HuH-7.5 (cell line): ENCODE measurements at places on chromosomes 1 and 21.
A peak's percentile ranks its signal among the peaks of the same experiment; 100 is the strongest.

DNA sequence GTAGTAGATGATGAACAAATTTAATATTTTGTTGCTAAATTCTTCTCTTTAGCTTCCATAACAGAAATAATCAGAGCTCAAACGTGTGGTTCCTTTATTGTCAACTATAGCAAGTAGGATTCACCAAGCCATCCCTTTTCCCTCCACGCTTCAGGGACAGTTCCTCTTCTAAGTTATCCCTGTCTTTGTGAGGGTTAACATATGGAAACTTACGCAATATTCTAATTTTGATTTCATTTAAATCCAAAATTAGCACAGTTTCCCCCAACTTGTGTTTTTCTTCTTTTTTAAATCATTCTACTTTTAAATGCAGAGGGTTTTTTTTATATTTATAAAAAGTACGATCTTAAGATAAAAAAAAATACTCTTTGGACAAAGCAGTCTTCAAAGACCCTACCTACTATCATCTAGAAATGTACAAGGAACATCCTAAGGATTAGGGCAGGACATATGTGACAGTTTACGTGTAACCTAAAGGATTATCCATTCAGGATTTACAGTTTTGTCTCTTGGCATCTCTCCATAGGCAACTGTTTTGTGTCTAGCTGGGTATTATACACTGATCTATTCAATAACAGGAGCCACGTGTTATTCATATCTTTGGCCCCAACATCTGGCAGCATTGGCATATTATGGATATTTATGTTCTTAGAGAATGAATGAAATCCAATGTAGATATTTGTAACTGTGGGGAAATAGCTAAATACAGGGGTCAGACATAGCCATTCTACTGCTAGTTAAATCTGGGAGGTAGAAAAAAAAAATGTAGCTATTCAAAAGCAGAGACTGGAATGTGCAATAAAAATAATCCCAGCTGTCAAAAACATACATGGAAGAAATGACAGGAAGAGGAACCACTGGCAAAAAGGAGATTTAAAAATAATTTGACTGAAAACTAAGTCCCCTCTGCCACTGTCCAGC lies 272.9 kb downstream of the NEGR1 start:
- no peak for DNase-seq

GRCh38 chr1:205959789-205960188 lies 16.5 kb upstream of the SLC26A9 start:
- no peak for DNase-seq

DNA sequence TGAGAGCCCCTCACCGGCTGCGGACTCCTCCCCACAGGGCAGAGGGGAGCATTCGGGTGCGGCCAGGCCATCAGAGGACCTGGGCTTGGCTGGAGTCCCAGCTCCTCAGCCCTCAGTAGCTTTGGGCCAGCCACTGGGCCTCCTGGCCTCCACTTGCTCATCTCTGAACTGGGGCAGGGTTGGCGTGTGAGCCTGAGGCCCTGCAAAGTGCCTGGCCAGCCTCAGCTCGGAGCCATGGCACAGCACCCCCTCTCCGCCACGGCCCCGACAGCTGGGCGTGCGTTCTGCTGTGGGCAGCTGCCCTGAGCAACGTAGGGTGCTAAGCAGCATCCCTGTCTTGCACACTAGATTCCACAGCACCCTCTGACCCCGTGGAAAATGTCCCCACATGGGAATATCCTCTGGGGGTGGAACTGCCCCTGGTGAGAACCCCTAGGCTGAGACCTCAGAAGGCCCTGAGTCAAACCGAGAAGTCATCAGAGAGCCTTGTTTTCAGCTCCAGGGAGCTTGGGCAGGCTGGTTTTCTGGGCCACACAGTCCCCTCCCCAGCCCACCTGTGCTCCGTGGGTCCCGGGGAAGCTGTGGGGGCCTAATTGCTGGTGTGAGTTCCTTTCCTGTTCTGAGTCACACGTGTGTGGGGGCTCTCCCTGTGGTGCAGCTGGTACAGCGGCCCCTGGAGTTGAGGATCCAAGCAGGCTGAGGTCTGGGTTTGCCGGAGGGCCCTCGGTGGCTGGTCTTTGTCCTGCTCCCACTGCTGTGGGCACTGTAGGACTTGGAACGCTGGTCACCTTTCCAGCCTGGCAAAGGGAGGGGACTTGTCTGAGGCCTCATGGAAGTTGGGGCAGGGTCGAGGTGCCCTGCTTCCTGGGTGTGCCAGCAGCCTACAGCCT lies 24.5 kb downstream of the TP73 start:
- DNase-seq = no peak

DNA sequence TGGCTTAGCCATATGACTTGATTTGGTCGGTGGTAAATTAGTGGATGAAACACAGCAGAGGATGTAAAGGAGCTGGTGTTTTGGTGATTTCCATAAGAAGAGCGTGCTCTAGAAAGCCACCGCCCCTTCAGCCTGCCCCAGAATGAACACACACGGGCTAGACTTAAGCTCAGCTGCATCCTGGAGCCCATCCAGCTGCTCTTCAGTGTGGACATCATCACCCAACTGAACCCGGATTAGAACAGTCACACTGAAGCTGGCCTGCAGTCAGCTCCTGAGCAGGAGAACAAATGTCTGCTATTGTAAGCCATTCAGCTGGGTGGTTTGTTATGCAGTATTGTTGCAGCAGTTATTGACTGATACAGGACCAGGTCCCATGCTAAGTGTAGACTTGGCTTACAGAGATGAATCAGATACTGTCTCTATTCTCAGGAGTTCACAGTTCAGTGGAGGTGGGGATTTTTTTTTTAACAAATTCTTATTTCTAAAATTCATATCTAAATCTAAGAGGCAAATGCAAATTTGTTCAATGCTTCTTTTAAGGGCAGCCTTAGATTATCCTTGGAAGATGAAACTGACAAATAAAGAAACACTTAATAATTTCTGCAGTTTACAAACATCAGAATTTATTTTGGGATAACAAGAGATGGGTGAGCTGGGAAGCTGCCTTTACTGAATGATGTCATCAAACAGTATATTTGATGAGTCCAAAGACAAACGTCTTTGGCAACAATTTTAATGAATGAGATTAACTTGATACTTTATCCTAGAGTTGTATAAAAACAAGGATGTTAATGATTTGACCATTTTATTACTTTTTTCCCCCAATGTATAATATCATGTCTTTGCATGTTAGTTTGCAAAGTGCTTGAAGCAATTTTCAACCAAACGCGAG lies 251.2 kb downstream of the TRABD2B start:
- DNase-seq = no peak

DNA sequence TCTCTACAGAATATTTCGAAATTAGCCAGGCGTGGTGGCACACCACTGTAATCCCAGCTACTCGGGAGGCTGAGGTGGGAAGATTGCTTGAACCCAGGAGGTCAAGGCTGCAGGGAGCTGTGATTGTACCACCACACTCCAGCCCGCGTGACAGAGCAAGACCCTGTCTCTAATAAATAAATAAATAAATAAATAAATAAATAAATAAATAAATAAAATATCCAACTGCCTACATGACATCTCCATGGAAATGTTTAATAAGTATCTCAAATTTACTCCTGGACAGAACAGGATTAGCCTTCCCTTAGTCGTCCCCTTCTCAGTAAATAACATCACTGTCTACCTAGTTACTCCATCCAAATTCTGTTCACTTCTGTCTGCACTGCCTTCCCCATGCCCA lies 29.0 kb upstream of the KCNN3 start:
- DNase-seq = no peak

DNA sequence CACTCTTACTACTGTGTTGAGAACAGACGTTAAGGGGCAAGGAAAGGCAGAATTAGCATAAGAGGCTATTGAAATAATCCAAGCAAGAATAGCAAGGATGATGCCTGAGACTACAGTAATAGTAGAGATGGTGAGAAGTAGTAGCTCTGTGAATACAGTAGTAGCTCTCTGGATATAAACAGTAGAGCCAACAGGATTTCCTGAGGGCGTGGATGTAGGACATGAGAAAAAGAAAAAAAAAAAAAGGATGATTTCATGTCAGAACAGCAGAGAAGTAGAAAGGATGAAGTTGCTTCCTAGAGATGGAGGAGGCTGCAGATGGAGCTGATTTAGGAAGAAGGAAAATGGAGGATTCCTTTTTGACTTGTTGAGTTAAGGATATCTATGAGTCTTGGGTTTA lies 112.3 kb downstream of the OMA1 start:
- DNase-seq = no peak

DNA sequence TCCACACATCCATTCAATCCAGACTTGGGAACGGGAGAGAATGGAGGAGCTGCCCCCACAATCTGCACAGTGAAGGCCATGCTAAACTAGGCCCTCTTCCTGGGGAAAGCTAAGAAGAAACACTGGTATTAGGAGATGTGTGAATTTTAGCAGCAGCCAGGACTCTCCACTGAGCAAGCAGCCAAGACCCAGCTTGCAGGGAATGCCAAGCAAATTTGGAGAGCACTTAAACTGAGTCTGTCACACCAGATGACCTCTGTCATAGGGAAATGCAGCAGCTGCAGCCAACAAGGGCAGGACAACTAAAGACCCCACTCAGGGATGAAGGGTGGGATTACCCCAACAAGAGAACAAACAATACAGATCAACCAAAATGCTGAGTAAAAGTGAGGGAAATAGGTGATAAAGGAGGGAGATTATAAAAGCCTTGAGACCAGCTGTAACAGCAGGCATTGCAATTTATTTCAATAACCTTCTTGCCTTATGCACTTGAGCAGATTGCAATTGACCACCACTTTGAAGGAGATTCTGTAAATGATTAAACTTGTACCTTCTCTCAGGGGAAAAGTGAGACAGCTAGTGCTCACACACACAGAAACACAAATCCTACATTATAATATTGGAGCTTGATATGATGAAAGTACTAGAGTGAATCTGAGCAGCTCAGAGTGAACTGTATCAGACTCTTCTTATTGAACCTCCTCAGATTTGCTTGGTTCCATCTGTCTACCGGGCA lies 2.5 kb upstream of the CLCA1 start:
- DNase-seq = no peak

DNA sequence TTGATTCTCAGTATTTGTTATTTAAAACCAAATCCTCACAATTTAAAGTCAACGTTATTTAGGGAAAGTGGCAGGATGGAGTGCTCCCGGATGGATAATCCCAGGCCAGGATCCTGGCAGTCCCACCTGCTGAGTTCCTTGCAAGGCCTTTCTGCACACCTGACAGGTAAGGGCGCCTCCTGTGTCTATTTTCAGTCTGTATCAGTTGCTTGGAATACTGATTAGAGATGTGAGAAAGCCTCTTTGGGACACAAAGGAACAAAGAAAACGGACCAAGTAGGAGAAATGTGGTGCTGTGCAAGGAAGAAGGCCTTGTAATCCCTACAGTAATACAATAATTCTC lies 12.2 kb downstream of the STYXL2 start:
- DNase-seq = no peak

DNA sequence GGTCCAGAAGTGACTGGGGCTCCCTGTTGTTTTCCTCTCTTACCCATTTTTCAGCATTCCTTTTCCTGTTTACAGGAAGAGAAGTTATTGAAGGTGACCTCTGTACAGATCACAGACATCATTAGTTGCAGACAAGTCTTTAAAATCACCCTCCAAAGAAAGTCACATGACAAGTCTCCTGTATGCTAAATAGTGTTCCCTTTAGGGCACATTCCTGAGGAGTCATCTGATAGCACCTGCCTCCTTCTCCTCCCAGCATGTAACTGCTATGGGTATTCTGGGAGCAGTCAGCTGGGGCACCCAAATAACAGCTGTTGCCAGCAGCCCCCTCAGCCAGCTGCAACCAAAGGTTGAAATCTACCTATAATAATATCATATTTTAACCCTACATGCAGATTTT lies 200.6 kb downstream of the PTGER3 start:
- no peak for DNase-seq

- DNase-seq = no peak
Observed at GRCh38 chr21:30166705-30167104, at the start of gene CLDN17. Gene CLDN17 (minus strand): TSS chr21:30166805. CDS start chr21:30166617, 188 bp downstream.

- no peak for DNase-seq
Observed at GRCh38 chr1:197468543-197469175, 200.6 kb downstream of the CRB1 start.

DNA sequence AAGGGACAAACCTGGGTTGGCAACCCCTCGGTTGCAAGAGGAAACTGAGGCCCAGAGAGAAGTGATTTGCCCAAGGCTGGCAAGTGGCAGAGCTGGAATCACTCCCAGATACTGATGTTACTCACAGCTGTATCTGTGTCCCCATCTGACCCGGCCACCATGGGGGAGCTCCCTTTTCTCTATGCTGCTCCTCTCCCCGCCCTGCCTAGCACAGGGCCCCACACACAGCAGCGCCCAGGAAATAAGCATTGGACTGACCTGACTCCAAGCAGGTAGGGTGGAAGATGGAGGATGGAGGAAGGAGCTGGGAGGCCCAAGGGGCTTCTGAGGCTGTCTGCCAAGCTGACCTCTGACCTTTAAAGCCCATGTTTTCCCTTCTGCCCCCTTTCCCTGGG lies 3.0 kb upstream of the FBLIM1 start:
- DNase-seq = no peak

- no peak for DNase-seq
Observed at GRCh38 chr1:234605983-234606783, 3.8 kb downstream of the IRF2BP2 start.

DNA sequence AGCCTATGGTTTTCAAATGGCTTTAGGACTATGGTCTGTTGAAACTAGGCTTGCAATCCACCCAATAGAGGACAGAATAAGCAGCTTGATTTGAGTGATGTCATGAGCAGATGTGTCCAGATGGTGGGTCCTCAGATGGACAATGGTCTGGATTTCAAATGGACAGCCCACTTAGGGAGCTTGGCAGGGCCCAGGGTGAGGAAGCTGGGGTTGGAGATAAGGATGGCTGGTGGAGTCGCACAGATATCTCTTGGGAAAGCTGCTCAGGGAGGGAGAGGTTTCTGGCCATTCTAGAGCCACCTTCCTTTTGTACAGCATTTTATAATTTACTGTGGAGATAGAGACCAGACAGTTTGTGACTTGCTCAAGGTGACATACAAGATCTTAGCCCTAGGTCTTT lies 55.0 kb downstream of the NFASC start:
- no peak for DNase-seq

DNA sequence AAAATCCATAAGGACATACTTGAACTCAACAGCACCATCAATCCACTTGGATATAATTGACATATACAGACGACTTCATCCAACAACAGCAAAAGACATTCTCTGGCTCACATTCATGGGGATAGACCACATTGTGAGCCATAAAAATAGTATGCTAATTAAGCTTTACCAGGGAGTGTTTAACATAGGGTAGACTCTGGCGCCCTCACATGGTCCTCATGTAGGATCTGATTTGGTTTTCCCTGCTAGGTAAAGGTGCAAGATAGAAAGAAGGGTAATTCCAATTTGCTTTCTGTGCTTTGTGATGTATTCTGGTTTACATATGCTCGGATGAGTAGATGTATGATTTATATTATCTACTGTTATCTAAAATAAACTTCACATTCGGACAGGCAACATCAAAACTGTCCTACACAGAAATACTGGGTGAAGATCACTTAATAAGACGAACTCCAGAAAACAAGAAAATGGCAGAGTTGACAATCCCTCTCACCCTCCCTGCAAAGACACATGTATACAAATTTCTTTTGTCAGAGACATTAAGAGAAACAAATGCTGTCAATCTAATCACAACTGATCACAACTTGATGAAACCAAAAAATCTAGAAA lies 27.7 kb downstream of the CR1L start:
- peak; percentile 45 for DNase-seq
